Esophagus mucosa (tissue), 1 donor: ENCODE measurements at places on chromosomes 7 and 10.

- ATAC-seq: no peak
Measured at GRCh38 chr10:89475125-89475524, 60.3 kb downstream of the SLC16A12 start.

- ATAC-seq: no peak
Measured at GRCh38 chr7:117555260-117555659, 75.4 kb downstream of the CFTR start.

DNA sequence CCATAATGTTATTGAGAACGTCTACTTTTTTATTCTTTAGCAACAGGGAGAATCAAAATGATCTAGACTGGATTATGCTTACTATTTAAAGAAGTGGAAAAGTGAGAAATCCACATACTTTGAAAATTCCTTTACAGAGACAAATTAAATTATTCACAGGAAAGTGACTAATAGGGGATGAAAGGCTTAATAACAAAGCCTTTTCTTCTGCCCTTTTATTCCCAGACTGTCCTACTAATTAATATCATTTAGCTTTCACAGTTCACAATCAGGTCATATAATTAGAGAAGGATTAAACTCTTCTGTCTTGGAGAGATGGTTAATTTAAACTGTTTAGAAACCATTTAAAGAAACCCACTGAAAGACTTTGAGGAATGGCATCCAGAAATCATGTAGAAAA lies 58.8 kb downstream of the ARL4A start:
- no peak for ATAC-seq

- ATAC-seq: no peak
Measured at GRCh38 chr10:120253131-120253530, 203.9 kb upstream of the PLPP4 start.

- no peak for ATAC-seq
Measured at GRCh38 chr10:104895981-104896380, 254.9 kb downstream of the SORCS3 start.
